ENCODE measurements at places on chromosomes 3 and 15.

- no peak for DNase-seq
Measured at GRCh38 chr15:77528290-77528967, 104.3 kb downstream of the LINGO1 start.

DNA sequence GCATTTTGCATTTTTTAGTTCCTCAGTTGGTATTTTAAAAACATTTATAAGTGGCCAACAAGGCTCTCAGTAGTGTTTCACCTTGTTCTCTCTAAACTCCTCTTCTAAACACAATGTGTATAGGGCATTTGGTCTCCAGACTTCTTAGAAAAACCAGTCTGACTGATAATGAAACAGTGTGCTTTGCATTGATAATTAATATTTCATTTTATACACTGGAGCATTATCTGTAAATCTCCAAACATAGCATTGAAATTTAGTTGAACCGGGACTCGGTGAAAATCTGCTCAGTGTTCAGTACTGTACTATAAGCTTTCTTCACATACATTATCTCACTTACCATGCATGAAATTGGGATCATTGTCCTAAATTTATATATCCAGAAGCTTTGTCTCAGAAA is 53.6 kb downstream of the SETD5 start:
- no peak for DNase-seq

DNA sequence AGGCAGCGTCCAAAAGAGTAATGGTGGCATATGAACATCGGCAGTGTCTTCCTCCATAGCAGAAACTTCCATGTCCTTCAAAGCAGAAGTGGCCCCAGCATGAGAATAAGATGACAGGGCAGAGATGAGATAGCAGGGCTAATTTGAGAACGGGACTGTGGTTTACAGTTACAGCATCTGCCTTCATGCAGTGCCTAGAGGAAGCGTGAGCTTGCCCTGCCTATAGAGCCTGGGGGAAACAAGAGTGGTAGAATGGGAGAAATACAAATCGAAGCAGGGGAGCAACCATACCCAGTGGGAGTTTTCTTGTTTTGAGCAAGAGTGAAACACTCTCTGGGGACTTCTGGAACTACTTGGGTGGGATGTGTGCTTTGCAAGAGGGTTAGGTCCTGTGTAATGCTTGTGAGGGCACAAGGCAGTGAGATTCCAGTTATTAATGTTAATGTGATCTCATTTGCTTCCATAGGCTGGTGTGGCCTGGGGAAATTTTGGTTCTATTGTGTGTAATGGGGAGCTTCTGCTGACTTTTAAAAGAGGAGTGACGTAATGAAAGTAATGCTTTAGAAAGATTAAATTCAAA is 616.9 kb downstream of the ZIC1 start:
- no peak for DNase-seq

DNA sequence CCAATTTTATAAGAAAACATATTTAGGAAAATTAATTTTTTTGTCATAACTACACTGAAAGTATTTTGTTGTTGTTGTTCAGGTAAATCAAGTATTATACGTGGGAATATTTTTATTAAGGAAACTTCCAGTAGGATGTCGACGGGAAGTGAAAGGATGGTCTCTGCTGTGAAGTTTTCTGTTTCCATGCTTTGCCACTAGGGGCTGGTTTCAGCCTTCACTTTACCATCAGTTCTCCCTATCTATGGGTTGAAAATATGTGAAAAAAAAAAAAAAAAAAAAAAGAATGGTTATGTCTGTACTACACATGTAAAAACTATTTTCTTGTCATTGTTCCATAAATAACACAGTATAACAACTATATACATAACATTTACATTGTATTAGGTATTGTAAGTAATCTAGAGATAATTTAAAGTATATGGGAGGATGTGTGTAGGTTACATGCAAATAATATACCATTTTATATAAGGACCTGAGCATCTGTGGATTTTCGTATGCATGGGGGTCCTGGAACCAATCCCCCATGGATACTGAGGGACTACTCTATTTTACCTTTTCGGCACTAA is 136.7 kb downstream of the SMAD6 start:
- no peak for DNase-seq

GRCh38 chr3:168455814-168456213 is 360.1 kb upstream of the GOLIM4 start:
- no peak for DNase-seq

DNA sequence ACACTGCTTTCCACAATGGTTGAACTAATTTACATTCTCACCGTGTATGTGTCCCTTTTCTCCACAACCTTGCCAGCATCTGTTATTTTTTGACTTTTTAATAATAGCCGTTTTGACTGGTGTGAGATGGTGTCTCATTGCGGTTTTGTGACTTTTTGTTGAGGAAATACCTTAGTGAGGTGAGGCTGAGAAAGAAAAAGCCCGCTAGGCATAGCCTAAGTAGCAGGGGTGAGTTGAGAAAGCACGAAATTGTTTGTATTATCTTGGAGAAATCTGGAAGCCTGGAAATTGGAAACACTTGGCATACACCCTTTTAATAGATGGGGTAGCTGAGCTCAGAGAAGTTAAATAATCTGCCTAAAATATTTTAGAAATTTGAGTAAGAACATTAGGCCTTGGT is 61.5 kb upstream of the CFAP161 start:
- no peak for DNase-seq

DNA sequence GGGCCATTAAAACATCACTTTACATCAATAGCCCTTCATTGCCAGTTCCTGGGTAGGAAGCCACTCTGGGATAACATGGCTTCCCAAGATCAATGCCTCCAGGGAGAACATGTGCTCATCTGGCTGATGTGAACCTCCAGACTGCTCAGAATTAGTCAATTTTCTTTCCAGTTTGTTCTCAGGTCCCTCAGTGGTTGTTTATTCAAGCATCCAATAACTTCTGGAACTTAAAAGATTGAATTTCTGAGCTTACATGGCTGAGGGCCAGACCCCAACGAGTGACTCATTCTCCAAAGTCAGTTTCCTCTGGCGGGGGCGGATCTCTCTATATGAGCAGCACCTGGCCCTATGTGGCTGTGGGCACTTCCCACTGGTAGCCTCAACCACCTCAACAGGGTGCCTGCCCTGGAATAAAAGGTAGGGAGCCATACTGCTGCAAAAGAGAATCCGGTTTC is 34.0 kb downstream of the LYZL4 start:
- DNase-seq, result peak; percentile 82

GRCh38 chr3:129793942-129794310 is 99.6 kb downstream of the TMCC1 start:
- DNase-seq, result no peak

DNA sequence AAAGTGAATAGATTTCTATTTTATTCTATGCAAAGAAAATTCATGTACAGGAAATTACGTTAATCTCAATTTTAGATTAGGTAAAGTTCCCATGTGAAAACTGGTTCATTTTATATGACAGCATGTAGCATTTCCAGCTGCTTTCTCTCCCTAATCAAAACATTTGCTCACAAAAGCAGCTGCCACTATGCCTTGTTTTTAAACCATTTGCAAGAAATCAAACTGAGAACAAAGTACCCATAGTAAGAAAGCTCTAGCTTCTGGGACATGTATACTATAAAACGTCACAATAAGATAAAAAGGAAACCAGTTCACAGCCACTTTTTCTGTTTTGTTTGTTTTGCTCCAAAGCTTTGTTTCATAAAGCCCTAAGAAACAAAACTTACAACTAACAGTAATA is 5.0 kb upstream of the CRYBG3 start:
- DNase-seq, result no peak

GRCh38 chr3:172126741-172127140 is 87.4 kb downstream of the FNDC3B start:
- DNase-seq, result no peak

- DNase-seq, result no peak
Measured at GRCh38 chr3:129897026-129897425, 3.5 kb upstream of the TMCC1 start.

GRCh38 chr3:152779653-152780052 is 55.3 kb upstream of the P2RY1 start:
- peak; percentile 49 for DNase-seq

DNA sequence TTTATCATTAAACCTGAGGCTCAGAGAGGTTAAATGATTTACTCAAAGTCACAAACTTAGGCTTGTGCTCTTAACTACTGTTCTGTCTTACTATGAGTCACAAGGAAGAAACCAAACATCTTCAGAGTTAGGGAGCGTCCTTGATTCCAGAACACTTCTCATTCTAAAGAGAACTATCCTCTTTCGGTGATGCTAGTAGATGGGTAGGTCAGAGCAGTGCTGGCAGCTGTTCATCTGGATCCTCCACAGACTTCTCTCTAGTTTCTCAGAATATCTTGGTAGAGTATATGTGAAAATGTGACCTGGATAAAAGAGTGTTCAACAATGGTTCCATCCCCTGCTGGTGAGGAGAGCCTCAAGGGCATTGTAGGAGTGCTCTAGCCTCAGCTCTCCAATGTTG is 3.3 kb downstream of the ARL6IP5 start:
- DNase-seq, result no peak

DNA sequence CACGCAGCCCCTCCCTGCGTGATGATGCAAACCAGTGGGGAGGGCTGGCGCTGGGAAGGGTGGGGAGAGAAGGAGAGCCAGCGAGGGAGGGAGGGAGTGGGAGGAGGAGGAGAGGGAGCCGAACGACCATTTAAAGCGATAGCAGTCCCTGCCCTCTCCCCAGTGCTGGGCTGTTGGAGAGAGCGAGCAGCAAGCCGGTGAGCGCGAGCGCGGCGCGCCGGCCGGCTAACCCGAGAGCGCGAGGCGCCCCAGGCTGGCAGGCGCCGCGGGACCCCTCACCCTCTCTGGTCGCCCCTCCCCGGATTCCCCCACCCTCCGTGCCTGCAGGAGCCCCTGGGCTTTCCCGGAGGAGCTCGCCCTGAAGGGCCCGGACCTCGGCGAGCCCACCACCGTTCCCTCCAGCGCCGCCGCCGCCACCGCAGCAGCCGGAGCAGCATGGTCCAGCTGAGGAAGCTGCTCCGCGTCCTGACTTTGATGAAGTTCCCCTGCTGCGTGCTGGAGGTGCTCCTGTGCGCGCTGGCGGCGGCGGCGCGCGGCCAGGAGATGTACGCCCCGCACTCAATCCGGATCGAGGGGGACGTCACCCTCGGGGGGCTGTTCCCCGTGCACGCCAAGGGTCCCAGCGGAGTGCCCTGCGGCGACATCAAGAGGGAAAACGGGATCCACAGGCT is at the start of gene GRM7:
Gene GRM7 (plus strand): TSS at position 162 of the 671 bp plus-strand sequence.
- no peak for DNase-seq

- DNase-seq, result no peak
Measured at GRCh38 chr15:99264125-99264524, 12.8 kb downstream of the LRRC28 start.

- DNase-seq, result no peak
Measured at GRCh38 chr3:154884952-154885351, 195.2 kb upstream of the MME start.

DNA sequence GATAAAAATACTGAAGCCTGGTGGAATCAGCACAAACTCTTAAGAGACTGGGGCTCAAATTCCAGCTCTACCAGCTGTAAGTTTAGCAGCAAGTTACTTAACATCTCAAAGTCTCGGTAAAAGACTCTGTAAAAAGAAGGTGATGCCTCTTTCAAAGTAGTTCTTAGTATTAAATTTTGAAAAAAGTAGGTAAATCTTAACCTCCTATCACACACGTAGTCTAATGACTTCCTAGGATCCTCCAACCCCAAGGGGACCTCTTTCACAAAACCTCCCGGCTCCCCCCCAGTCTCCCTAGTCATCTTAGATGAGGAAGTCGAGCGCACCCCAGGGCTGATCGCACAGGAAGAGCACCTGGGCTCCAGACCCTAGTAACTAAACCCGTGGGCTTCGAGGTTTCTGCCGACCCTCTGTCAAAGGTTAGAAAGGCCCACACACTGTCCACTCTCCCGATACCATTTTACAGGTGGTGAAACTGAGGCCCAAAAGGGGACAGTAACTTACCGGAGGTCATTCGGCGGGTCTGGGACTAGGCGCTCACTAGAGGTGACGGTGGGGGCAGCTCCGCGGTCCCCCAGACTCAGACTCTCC is 427 bp downstream of the MBD4 start:
- DNase-seq, result no peak

DNA sequence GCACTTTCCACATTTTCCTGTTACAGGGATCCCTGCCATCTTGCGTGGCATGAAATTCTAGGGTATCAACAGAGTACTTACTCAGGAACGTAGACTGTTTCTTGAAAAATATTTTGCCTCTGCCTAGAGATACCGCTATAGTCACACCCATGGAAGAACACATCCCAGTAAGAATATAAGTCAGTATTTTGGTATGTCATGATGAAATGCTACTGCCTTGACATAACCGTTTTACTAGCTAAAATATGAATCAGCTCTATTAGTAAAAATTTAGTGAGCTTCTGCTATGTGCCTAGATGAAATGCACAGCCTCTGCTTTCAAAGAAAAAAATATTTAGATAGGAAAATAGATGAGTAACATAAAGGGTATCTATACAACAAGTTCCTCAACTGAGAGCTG is 276.4 kb downstream of the TBC1D5 start:
- DNase-seq, result peak; percentile 33

DNA sequence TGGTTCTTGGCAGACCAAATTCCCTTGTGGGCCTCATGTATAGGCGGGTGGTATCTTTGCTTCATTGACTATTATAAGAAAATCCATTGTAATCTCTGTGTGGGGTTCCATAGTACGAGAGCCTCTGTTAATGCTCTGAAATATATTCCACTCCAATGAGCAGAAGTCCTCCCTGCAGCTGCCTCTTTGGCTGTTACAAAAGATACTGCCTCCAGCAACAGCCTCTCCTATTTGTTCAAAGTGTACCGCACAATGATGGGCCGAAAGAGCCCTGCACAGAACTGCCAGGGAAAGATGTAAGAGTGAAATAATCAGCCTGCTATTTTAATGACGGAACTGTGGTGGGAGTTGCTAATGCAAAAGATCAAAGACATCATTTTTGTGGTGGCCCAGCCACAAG is 48.9 kb downstream of the GRK7 start:
- no peak for DNase-seq

DNA sequence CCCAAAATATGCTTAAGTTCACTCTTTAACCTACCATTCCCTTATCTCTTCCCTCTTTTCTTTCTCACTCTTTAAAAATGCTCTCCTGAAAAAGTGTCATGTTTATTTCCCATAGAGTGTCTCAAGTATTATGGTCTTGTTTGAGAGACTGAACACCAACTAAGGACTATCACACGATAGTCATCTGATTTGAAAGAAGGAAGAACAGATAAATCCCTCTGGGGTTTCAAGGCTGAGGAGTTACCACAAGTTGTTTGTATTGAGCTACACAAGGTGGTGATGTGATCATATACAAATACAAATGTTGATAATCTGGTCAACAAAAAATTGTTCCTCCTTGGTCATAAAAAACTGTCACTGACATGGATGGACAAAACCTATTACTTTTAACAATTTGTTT is 13.8 kb downstream of the MEIS2 start:
- no peak for DNase-seq

- no peak for DNase-seq
Measured at GRCh38 chr3:172182797-172183196, 143.4 kb downstream of the FNDC3B start.
